ENCODE measurements at places on chromosomes 11 and 22.

GRCh38 chr11:43557553-43558110 is 122.9 kb upstream of the HSD17B12 start:
- H3K4me3 ChIP-seq, result no peak overlapping the region
- H3K27ac ChIP-seq, result no peak overlapping the region
- DNase-seq, result no peak

GRCh38 chr22:46090036-46090591 is 60.2 kb upstream of the PPARA start:
- no peak overlapping the region for H3K27ac ChIP-seq
- H3K27me3 ChIP-seq, result no peaks in the 10 kb centered on the region
- no peak overlapping the region for H3K4me3 ChIP-seq
- no peaks in the 10 kb centered on the region for H3K36me3 ChIP-seq

DNA sequence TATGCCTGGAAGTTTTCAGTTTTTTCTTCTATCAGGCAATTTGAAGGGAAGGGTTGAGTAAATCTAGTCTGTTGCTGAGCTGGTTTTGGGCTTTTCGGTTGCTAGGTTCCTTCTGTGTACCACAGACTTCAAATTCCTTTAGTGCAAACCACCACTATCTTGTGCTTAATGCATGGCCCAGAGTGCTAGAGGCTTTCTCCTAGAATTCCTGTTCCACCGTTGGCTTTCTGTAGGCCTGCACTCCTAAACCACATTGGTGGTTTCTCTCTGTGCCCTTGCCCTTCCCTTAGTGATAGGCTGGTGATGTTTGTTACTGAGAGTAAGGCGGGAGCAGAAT is 47.1 kb upstream of the CTSC start:
- H3K27ac ChIP-seq, result no peak overlapping the region
- no peak for DNase-seq
- H3K27me3 ChIP-seq, result no peaks in the 10 kb centered on the region
- H3K4me1 ChIP-seq, result no peaks in the 10 kb centered on the region

DNA sequence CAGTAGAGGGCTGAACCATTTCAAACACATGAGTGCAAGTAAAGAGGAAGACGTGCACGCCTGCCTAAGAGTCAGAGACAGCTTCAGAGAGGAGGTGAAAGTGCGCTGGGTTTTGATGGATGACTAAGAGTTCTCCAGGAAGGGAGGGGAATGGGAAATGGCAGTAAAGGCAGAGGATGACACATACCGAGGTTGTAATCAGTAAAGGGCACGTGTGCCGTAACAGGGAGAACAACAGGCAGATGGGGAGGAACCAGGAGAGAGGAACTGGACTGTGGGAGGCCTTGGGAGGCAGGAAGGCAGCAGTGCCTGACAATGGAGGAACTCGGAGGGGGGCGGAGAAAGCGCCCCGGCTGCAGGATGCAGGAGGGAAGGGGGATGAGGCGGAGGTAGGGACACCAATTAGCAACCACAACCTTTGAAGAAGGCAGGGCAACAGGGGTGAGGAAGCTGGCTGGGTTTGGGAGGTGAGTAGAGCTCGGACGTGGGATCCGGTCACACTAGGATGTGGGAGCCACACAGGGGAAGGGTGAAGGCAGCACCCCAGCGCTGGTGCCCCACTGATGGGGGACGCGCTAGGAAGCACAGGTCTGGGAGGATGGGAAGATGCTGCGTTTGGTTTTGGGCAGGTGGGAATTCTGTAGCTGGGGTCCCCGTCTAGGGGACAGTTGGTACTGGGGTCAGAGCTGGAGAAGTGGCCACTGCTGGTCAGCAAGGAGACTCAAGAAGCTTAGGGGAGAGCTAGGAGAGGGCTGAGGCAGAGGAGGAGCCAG is 67.4 kb downstream of the SCUBE1 start:
- no peak overlapping the region for H3K4me3 ChIP-seq
- no peak overlapping the region for H3K27ac ChIP-seq
- no peaks in the 10 kb centered on the region for H3K36me3 ChIP-seq
- H3K4me1 ChIP-seq, result no peaks in the 10 kb centered on the region
- no peaks in the 10 kb centered on the region for H3K27me3 ChIP-seq

GRCh38 chr11:32216749-32217148 is 125.9 kb downstream of the RCN1 start:
- no peak overlapping the region for H3K27ac ChIP-seq
- no peak overlapping the region for H3K4me3 ChIP-seq
- no peak for DNase-seq
- no peaks in the 10 kb centered on the region for H3K4me1 ChIP-seq

DNA sequence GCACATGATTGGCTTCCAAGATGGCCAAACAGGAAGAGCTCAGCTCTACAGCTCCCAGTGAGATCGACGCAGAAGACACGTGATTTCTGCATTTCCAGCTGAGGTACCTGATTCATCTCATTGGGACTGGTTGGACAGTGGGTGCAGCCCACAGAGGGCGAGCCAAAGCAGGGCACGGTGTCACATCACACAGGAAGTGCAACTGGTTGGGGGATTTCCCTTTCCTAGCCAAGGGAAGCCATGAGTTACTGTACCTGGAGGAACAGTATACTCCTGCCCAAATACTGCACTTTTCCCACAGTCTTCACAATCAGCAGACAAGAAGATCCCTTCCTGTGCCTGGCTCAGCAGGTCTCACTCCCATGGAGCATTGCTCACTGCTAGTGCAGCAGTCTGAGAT is 131.2 kb downstream of the DLG2 start:
- H3K4me1 ChIP-seq, result no peaks in the 10 kb centered on the region
- H3K4me3 ChIP-seq, result no peak overlapping the region
- no peaks in the 10 kb centered on the region for H3K27me3 ChIP-seq
- H3K27ac ChIP-seq, result no peak overlapping the region
- no peak for DNase-seq

DNA sequence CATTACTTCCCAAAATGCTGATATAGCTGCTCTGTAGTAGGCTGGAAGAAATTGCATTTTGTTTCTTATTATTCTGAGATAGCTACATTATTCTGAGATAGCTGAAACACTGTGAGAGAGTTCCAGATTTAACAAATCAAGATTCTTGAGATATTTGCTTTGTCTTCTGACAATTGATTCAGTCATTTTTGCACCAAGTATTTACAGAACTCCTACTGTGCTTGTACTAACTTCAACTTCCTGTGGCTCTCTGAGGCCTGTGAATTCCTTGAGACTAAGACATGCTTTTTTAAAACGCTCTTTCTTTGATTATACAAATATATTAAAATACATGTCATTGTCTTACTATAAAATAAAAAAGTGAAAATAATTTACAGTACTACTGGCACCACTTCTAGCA is 52.7 kb downstream of the USP47 start:
- no peaks in the 10 kb centered on the region for H3K4me1 ChIP-seq
- H3K27ac ChIP-seq, result no peak overlapping the region
- H3K4me3 ChIP-seq, result no peak overlapping the region
- DNase-seq, result no peak
- H3K36me3 ChIP-seq, result peaks cover 3% of the 10 kb centered on the region
- H3K27me3 ChIP-seq, result no peaks in the 10 kb centered on the region

GRCh38 chr11:102239911-102240310 is 77.4 kb upstream of the BIRC3 start:
- DNase-seq, result no peak
- H3K4me3 ChIP-seq, result no peak overlapping the region
- no peaks in the 10 kb centered on the region for H3K4me1 ChIP-seq
- no peak overlapping the region for H3K27ac ChIP-seq

All from common myeloid progenitor, CD34-positive (primary cell).